Activated effector memory CD4-positive, alpha-beta T cell treated with Interleukin-2 at 50 U/mL for 16 hours (primary cell): ENCODE measurements at places on chromosomes 7 and 10.
A peak's percentile ranks its signal among the peaks of the same experiment; 100 is the strongest.

DNA sequence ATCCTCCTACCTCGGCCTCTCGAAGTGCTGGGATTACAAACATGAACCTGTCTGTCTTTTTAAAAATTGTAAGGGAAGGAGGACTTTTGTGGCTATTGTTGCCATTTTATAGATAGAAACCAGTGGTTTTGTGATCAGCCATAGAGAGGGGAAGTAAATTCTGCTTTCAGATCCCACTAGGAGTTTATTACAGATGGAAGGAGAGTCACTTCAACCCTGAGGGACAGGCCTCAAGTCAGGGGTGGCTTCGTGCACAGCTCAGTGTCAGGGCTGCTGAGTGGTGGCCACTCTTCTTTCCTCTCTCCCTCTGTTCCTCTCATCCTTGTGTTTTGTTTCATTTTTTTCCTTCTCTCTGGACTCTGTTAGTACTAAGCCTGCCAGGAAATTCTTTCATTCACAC is 60.8 kb downstream of the OGDH start:
- no peak for DNase-seq

GRCh38 chr10:119413093-119413453 is 129.4 kb downstream of the RGS10 start:
- DNase-seq, result no peak

- DNase-seq, result no peak
These were observed 197.3 kb downstream of the MACC1 start for GRCh38 chr7:20019757-20020432.

GRCh38 chr7:33373195-33373594 is 243.8 kb downstream of the BBS9 start:
- DNase-seq, result no peak

GRCh38 chr7:74083928-74084721 is 521 bp downstream of the LIMK1 start:
- no peak for DNase-seq

- peak; percentile 91 for DNase-seq
These were observed 356 bp upstream of the NDUFB2 start for GRCh38 chr7:140696024-140696679.

- DNase-seq, result no peak
These were observed 96.0 kb upstream of the ADO start for GRCh38 chr10:62708569-62708968.

DNA sequence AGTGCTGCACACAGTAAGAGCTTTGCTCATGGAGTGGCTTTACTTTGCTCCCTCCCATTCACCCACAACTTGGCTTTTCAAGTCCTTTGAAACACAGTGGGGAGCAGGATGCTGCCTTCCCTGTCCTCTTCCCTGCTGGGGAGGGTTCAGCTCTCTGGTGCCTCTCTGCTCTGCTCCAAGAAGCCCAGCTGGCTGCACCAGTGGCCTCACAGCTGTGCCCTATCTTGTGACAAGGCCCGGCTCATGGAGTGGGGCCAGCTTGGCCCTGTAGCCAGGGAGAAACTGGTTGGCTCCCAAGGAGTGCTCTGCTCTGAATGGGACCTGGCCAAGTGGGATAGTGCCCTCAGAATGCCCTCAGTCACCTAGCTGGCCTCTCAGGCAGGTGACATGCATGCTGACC is 212.3 kb upstream of the ZMIZ1 start:
- no peak for DNase-seq

DNA sequence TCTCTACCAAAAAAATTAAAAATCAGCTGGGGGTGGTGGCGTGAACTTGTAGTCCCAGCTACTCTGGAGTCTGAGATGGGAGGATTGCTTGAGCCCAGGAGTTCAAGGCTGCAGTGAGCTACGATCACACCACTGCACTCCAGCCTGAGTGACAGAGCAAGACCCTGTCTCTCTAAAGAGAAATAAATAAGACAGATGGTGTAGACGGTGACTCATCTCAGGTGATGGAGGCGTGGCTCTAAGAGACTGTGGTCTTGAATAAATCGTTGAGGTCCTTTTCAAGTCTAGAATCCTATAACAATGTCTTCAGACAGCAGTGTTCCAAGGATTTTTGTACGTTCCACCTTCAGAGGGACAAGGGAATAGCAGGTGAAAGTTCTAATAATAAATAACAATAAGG is 53.8 kb upstream of the PFKFB3 start:
- no peak for DNase-seq

GRCh38 chr10:11345224-11346054 is 266.0 kb downstream of the USP6NL start:
- no peak for DNase-seq

DNA sequence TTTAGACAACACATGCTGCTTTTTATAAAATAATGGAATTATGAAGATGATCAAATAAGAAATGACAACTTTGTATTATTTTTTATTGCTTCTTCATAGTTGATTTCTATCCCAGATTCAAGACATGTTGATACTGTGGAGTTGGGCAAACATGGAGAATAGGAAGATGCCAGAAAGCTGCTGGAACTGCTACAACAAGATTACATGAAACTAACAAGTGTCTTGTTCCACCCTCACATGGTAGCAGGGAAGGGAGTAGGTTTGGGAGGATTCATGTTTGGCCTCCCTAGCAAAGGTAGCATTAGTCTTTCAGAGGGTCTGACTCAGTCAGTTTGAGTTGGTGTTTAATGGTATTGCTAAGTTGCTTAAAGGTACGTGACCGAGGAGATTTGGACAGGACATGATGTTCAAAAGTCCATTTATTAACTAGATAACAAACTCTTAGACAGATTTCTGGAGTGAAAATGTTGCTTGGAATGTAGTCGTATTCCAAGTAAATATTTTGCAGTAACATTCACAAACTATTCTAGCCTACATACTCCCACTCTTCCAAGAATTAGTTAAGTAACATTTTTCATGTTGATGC is 33.1 kb downstream of the PRR15 start:
- no peak for DNase-seq

DNA sequence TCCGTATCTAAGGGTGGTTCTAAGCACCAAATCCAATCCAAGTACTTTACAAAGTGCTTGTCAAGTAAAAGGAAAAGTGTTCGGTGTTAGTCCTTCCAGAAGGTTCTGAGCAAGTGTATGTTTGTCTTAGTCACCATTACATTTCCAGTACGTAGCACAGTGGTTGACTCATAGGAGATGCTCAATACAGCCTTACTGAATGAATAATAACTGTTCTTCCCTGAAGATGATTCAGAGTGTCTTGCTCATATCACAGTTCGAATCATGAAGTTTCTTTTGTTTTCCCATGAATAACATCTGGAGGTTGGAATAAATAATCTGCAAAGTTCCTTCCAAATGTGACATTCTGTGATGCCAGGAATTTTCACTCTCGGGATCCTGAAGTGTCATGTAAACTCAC is 53.4 kb downstream of the WNT2 start:
- DNase-seq, result no peak

GRCh38 chr10:3782451-3783315 is 2.3 kb downstream of the KLF6 start:
- peak; percentile 51 for DNase-seq

GRCh38 chr7:30164567-30164966 is 29.8 kb downstream of the MTURN start:
- no peak for DNase-seq

DNA sequence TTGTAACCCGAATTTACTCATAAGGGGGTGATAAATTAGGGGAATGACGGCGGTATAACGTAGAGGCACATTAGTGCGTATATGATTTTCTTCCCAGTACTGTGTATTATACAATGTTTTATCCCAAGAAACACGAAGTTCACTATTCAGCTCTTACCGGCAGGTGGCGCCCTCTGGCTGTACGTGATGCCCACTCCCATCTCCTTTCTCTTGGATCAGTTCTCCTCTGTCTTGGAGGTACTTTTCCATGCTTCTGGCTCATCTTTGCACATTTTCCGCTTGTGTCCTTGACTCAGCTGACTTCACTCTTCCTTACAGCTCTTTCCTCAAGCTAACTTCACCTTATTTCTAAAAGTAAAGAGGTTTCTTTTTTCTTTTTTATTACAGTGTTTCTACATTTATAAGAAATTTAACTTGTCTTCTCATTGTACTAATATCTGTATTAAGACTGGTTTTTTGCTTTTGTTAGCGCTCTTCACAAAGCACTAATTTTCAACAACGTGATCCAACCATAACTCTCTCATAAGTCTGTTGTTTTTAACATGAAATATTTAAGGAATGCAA is 21.3 kb downstream of the TMEM176B start:
- DNase-seq, result peak; percentile 48

DNA sequence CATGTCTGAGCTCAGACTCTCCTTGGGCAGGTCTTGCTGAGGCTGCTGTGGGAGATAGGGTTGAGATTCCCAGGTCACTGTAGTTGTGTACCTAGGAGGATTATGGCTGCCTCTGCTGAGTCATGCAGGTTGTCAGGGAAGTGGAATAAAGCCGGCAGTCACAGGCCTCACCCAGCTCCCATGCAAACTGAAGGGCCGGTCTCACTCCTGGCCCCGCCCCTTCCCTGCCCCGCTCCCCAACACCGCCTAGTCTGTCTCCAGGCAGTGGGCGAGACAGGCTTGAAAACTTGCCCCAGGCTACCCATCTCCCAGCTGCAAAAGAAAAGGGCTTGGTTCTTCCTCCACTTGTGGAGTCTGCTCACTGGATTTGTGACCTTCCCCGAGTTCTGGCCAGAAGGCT is 41.6 kb upstream of the SDHAF3 start:
- no peak for DNase-seq

GRCh38 chr7:144006692-144007042 is 6.5 kb downstream of the OR6B1 start:
- no peak for DNase-seq

GRCh38 chr7:47648275-47648925 is 66.5 kb upstream of the TNS3 start:
- no peak for DNase-seq

DNA sequence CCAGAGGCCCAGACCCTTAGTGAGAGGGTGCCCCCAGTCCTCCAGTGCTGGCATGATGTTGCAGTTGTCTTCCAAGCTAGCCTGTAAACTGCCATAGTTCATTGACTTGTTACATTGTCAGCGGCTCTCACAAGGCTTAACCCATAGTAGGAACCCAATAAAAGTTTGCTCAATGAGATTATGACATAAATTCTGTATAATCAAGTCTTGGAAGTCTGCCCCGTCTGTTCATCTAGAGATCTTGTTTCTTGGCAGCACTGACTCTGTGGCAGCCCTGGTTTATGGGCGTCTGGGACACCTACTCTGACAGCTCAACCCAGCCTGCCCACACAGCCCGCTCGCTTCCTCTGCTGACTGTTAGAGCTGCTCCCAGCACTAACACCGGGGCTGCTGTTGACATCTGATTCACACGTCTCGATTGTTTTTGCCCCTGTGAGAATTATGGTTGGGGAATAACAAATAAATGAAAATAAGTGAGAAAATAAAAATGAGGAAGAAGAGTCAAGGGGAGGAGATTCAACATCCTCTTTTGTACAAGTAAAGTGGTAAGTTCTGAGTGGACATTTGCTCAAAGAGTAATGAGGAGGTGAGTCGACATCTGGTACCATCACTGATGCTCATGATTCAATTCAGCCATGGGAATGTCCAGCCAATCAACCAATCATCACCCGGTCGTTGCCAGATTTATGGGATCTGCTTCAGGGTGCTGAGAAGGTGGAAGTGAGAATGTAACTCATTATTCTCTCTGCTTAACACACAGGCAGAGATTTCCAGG is 160.8 kb downstream of the SPAG6 start:
- DNase-seq, result no peak

- DNase-seq, result no peak
These were observed 185.2 kb upstream of the ITGB1 start for GRCh38 chr10:33143160-33143728.
